ENCODE measurements at places on chromosomes 3 and 15. TPM values are rescaled to one million over a fixed set of nuclear protein-coding genes. Genes with fewer than 3 reads are reported as not detected.
A peak's percentile ranks its signal among the peaks of the same experiment; 100 is the strongest.

DNA sequence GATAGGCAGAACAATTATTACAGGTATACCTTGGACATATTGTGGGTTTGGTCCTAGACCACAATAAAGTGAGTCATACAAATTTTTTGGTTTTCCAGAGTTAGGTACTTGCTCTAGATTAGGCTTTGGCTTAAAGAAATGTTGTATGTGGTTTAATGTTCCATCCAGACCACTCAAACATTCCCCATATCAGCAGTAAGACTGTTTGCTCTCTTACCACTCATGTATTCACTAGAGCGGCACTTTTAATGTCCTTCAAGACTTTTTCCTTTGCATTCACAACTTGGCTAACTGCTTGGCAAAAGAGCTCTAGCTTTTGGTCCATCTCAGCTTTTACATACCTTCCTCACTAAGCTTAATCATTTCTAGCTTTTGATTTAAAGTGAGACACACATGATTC lies 250.5 kb upstream of the SETMAR start:
- no peak overlapping the region for H3K4me3 ChIP-seq
- DNase-seq, result no peak
- H3K36me3 ChIP-seq, result no peaks in the 10 kb centered on the region
- no peaks in the 10 kb centered on the region for H3K27me3 ChIP-seq
- no peaks in the 10 kb centered on the region for H3K4me1 ChIP-seq

GRCh38 chr3:61564395-61565059 lies 3.2 kb downstream of the PTPRG start:
- H3K4me1 ChIP-seq, result peaks cover 15% of the 10 kb centered on the region
- H3K27me3 ChIP-seq, result peaks cover 10% of the 10 kb centered on the region
- no peak overlapping the region for H3K27ac ChIP-seq
- no peaks in the 10 kb centered on the region for H3K36me3 ChIP-seq
- DNase-seq, result peak; percentile 3
- no peak overlapping the region for H3K4me3 ChIP-seq

DNA sequence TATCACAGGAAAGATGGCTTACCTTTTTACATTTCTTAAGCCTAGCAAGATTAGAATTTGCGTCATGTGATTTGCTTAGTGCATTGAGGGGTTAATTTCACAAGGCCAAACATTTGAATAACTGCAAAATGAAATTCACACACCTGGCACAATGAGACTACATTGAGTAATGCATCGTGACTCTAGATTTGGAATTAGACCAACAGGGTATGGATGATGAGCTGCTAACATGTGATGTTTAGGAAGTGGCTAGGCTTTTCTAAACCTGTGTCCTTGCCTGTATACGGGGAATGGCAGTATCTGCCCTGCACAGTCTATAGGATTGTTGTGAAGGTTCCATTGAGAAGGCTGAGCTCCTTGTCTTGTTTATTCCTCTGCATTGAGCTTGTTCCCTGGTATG lies 160.1 kb downstream of the MFSD1 start:
- no peak for DNase-seq
- H3K27ac ChIP-seq, result no peak overlapping the region
- H3K36me3 ChIP-seq, result no peaks in the 10 kb centered on the region

DNA sequence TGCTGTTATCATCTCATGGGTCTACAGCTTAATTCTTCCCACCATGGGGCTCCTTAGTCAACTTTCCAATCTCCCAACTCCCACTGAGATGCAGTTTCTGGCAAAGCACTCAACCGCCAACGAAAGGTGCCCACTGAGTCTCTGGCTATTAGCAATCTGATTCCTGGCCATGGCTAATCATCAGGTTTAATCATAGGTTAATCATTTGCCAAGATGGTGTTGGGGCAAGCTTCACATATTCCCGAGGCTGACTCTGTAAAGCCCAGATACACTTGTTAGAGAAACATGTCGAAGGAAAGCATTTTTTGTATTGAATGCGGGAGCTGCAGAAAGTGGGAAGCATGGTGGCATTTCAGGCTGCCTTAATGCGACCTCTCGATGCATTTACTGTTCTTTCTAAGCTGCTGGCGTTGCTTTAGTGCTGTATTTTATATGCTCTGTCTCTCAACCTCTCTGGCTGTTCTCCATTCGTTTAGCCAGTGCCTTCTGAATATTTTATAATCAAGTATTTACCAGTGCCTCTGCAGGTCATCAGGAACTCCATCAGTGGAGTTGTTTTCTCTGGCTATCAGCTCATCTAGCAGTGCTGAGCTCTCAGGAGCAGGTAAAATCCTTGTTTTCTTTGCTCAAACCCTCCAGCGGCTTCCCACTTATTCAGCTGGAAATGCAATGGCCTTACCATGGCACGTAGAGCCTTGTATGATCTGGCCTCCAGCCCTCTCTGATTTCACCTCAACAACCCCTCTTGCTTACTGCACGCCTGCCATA lies 67.0 kb downstream of the EDEM1 start:
- no peak overlapping the region for H3K27ac ChIP-seq
- H3K4me3 ChIP-seq, result no peak overlapping the region
- H3K4me1 ChIP-seq, result peaks cover 6% of the 10 kb centered on the region

- H3K27ac ChIP-seq, result no peak overlapping the region
- H3K27me3 ChIP-seq, result no peaks in the 10 kb centered on the region
- H3K36me3 ChIP-seq, result no peaks in the 10 kb centered on the region
Measured at GRCh38 chr3:123296836-123297626, 95.3 kb downstream of the SEC22A start.

GRCh38 chr3:185763347-185764005 lies 61.4 kb downstream of the IGF2BP2 start:
- no peak for DNase-seq
- H3K27me3 ChIP-seq, result peaks cover 7% of the 10 kb centered on the region
- H3K36me3 ChIP-seq, result no peaks in the 10 kb centered on the region
- no peak overlapping the region for H3K4me3 ChIP-seq
- H3K27ac ChIP-seq, result no peak overlapping the region

GRCh38 chr15:80060356-80061006 lies 1.0 kb downstream of the ZFAND6 start:
- peak overlapping the region; percentile 85 for H3K4me3 ChIP-seq
- H3K4me1 ChIP-seq, result peaks cover 41% of the 10 kb centered on the region
- peak; percentile 16 for DNase-seq
- no peaks in the 10 kb centered on the region for H3K27me3 ChIP-seq
- H3K36me3 ChIP-seq, result no peaks in the 10 kb centered on the region
- peak overlapping the region; percentile 87 for H3K27ac ChIP-seq

DNA sequence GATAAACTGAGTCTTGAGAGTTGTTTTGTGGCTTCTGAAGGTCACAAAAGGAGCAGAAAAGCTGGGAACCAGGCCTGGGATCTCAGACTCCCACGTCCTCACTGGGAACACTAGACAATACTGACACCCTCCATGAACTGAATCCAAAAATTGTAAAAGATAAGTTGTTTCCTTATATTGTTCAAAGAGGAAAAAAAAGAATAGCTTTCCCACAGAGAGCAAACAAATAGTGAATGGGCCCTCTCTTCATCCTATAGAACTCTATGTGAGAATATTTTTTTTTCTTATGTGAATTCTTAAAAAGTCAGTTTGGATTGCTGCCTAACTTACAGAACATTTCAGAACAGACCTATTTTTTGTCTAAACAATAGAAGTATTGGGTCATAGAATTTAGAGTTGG lies 203.5 kb downstream of the MECOM start:
- no peaks in the 10 kb centered on the region for H3K36me3 ChIP-seq
- no peak overlapping the region for H3K27ac ChIP-seq
- H3K4me3 ChIP-seq, result no peak overlapping the region
- no peaks in the 10 kb centered on the region for H3K27me3 ChIP-seq
- DNase-seq, result no peak
- no peaks in the 10 kb centered on the region for H3K4me1 ChIP-seq

DNA sequence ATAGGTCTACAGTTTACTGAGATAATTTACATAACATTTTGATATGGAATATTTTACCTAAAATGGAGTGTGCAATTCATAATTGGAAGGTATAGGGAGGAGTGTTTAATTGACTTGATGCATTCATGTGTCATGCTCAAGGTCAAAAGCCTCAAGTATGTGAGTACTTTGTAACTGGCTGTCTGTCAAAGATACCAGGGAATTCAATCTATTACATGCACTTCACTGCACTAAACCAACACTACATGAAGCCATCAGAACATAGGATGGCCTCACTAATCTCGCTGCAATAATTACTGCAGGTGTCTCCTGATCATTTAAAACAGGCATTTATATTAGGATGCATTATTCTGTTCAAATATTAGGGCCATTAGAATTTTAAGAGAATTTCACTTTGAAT lies 367.2 kb downstream of the CNTN4 start:
- no peaks in the 10 kb centered on the region for H3K36me3 ChIP-seq
- no peak overlapping the region for H3K27ac ChIP-seq
- H3K4me3 ChIP-seq, result no peak overlapping the region
- H3K4me1 ChIP-seq, result no peaks in the 10 kb centered on the region

DNA sequence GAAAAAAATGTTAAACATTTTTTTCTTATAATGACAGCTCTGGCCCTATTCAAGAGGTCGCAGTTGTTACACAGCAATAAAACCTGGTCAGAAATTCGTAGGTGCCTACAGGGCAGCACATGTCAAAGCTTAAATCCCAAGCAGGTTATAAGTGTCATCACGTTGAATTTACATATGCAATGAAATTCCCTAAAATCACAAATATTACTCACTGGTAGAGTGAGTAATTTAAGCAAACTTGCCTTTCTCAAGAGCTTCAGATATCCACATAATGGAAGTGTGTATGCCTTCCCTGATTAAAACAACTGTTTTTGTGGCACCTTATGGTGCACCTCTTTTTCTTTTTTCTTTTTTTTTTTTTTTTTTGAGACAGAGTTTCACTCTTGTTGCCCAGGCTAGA lies 90.7 kb upstream of the FNDC3B start:
- no peak overlapping the region for H3K27ac ChIP-seq
- H3K4me3 ChIP-seq, result no peak overlapping the region
- H3K36me3 ChIP-seq, result no peaks in the 10 kb centered on the region
- no peak for DNase-seq
- H3K27me3 ChIP-seq, result no peaks in the 10 kb centered on the region

GRCh38 chr15:68614286-68615035 lies 35.7 kb downstream of the CORO2B start:
- no peaks in the 10 kb centered on the region for H3K27me3 ChIP-seq
- H3K4me1 ChIP-seq, result no peaks in the 10 kb centered on the region
- DNase-seq, result no peak

GRCh38 chr3:194447161-194447560 lies 39.6 kb downstream of the ATP13A3 start:
- peaks cover 6% of the 10 kb centered on the region for H3K4me1 ChIP-seq
- peaks cover 39% of the 10 kb centered on the region for H3K36me3 ChIP-seq
- H3K27ac ChIP-seq, result no peak overlapping the region
- H3K27me3 ChIP-seq, result no peaks in the 10 kb centered on the region
- DNase-seq, result no peak

DNA sequence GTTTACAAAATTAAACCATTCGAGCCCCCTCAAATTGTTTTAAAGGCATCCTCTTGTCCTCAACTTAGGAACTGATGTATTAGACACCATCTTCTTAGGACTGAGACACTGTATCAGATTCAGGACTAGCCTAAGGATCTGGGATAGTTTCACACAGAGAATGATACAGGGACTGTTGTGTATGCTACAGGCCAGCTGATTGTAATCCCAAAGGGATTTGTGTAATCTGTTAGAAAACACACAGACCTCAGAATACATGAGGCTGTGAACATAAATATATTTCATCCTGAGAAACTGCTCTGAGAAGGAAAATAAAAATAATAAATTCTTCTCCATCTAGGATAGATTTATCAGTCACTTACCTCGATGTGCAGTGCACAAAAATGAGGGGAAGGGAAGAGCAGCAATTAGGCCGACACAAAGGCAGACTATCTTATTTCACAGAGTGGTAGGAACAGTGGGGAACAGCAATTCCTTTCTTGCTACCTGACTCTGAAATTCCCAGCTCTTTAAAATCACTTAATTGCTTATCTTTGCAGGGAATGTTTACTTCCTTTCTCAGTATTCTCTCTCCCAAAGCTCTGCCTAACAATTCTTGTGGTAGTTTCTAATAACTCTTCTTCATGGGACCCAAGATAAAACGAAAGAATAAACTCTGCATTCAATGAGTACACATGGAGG lies 322.5 kb downstream of the MAGI1 start:
- H3K4me1 ChIP-seq, result no peaks in the 10 kb centered on the region
- H3K4me3 ChIP-seq, result no peak overlapping the region
- H3K36me3 ChIP-seq, result no peaks in the 10 kb centered on the region
- H3K27me3 ChIP-seq, result no peaks in the 10 kb centered on the region
- no peak overlapping the region for H3K27ac ChIP-seq
- no peak for DNase-seq

DNA sequence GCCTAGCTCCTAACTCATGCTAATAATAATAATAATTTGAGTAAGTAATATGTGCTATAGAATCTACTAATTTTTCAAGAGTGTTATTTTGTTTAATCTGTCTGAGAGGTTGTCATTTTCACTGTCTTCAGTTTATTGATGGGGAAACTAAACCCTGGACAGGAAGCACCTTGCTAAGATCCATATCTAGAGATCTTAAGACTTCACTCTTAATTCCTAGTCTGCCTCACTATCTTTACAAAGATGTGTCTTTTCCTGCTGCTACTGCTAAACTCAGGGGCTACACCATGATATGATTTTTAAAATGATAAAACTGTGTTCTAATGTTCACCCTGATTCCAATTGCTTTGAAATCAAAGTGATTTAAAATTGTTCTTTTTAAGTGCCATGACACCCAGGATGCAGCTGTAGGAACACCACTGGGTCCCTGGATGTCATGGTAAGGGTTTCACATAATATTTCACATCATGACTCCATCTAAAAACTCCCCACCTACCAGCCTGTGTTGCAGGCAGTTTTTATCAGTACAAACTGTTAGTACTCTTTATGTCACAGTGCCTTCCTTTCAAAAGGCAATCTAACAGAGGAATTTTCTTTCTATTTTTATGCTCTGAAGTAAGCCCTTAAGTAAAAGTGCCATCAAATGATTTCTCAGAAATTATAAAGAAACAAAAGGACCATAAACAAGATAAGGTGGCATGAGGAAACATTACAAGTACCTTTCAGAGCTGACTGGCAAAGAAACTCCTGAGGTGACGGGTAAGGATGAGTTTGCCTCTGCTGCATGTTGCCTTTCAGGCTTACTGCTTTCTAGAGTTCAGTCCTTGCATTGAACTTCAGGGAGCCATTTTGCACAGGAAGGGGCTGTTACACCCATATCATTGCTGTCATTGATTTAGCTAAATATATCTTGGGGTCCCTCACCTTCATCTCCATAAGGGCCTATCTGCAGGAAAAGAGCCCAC lies 160.1 kb upstream of the SATB1 start:
- no peak for DNase-seq
- H3K4me3 ChIP-seq, result no peak overlapping the region
- no peaks in the 10 kb centered on the region for H3K4me1 ChIP-seq
- no peak overlapping the region for H3K27ac ChIP-seq
- H3K36me3 ChIP-seq, result no peaks in the 10 kb centered on the region

CPNE9 gene
- 1.2 TPM for total RNA-seq

VIPR1 gene
- total RNA-seq, result 8.3 TPM

DAZL gene
- total RNA-seq, result not detected

CLRN1 gene
- not detected for total RNA-seq

SIAH2 gene
- 22.3 TPM for total RNA-seq

GOLGA6L6 gene
- not detected for total RNA-seq

LRRIQ4 gene
- 0.71 TPM for total RNA-seq

NLGN1 gene
- total RNA-seq, result not detected

GOLGA8R gene
- total RNA-seq, result 4.8 TPM

HESX1 gene
- 0.39 TPM for total RNA-seq

TMC3 gene
- not detected for total RNA-seq
